ENCODE measurements at places on chromosomes 6 and 20. TPM values are rescaled to one million over a fixed set of nuclear protein-coding genes. Genes with fewer than 3 reads are reported as not detected.
A peak's percentile ranks its signal among the peaks of the same experiment; 100 is the strongest.

DNA sequence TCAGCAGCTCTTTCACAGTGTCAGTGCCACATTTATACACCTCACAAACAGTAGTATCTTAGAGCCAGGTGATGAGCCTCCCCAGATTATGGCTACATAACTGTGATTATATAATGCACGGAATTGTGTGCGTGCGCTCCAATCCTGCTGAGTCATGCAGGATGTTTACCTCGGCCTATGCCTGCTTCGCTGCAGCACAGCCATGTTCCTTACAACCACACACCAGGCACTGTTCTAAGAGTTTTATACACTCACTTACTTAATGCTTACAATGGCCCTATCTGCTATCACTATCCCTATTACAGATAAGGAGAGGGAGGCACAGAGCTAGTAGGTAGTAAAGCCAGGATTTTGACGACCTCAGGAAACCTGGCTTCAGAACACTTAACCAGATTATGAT, 7.3 kb downstream of the ZKSCAN3 start:
- DNase-seq: no peak

SPTLC3 gene
- 8.3 TPM for total RNA-seq

GRCh38 chr6:154602708-154603107, 92.2 kb upstream of the CNKSR3 start:
- DNase-seq: no peak

- peak; percentile 54 for DNase-seq
Observed at GRCh38 chr6:85865420-85866369, 223.0 kb upstream of the SYNCRIP start.

PAK1IP1 gene
- 25.7 TPM for total RNA-seq
